ENCODE measurements at places on chromosomes 1 and 21. TPM values are rescaled to one million over a fixed set of nuclear protein-coding genes. Genes with fewer than 3 reads are reported as not detected.

DMBX1 gene
- total RNA-seq, result not detected

DNA sequence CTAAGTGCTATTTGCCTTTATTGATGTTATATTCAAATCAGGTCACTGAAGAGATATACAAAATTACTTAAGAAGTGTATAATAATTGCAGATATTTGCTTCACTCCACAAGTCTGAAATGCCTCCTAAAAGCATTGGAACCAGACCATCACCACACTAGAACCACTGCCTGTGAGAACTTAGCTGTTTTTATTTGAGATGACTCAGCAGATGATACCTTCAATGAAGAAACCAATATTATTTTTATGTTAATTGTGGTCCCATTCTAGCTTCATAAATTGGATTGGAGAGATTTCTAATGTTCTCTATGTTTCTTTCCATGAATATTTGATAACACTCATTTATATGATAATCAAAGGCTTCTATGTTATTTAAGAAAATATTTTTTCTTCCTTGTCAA is 740.6 kb downstream of the KCNT2 start:
- no peak for DNase-seq

DNA sequence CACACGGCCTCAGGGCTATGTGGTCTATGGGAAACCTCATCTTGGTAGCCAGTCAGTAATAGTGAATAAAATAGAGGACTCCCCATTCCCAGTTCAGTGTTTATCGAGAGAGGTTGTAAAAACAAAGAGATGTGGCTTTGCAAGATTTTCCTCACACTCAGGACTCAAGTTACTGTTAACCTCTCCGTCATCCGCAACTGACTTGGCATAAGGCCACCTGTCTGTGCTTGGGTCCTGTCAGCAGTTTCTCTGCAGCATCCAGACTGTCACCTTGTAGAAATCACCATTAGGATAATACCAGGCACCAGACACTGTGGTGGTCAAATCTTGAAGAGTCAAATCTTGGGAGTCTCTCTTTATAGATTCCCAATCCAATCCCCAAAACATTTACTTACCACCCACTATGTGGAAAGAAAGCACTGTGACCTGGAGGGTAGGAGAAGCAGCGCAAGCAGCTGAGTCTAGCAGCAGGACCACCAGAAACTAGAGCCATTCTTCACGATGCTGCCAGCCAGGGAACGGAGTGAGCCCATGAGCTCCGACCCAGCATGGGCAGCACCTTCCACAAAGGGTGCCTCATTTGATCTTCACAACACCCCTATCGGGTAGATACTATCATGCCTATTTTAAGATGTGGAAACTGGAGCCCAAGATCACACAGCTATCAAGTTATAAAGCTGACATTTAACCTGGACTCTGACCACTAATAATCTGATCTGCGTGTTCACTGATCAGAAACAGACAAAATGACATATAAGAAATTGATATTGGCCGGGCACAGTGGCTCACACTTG is 5.6 kb upstream of the GPR25 start:
- DNase-seq, result peak; percentile 51

DNA sequence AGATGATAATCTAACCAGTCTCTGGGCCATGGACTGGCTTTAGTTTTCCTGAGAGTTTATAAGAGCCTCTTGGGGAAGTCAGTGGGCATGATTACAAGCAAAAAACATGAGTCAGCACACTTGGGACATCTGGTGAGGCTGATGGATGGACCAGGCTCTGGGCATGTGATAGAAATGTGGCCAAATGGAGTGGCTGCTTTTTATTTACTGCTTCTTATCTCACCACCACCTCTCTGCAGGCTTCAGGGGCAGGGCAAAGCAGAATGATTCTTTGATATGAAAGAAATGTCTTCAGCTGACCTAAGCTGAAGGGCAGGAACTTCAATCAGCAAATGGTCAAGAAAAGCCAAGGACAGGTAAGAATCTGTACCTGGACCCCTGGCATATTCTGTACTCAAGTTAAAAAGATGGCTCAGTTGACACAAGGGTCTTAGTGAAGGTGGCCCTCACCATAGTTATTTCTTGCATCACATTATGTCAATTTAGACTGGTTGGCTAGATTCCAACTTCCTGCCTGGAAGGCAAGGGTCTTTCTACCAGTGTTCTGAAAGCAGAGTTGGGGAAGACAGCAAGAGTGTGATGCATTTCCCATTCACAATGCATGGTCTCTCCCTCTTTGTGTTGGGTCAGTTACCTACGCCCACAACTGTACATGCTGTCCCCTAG is 162.8 kb downstream of the FASLG start:
- peak; percentile 87 for DNase-seq
